Inflammatory macrophage treated with lipopolysaccharide for 4 hours (primary cell): ENCODE measurements at places on chromosomes 1 and 21.

DNA sequence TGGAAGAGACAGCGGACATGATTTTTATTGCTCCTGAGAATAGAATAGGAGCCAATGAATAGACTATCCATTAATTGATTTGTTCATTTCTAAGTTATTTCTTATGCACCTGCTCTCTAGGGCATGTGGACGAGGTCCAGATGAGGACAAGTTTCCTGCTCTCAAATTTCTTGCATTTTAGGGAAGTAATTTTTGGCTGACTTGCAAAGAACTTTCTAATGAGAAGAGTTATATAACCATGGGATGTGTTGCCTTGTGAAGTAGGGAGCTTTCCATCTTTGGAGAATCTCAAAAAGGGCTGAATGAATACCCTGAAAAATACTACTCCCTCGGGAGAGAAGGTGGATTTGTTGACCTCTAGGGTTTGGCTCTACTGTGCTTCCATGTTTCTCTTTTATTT lies 243.0 kb downstream of the KIF26B start:
- DNase-seq, result no peak

DNA sequence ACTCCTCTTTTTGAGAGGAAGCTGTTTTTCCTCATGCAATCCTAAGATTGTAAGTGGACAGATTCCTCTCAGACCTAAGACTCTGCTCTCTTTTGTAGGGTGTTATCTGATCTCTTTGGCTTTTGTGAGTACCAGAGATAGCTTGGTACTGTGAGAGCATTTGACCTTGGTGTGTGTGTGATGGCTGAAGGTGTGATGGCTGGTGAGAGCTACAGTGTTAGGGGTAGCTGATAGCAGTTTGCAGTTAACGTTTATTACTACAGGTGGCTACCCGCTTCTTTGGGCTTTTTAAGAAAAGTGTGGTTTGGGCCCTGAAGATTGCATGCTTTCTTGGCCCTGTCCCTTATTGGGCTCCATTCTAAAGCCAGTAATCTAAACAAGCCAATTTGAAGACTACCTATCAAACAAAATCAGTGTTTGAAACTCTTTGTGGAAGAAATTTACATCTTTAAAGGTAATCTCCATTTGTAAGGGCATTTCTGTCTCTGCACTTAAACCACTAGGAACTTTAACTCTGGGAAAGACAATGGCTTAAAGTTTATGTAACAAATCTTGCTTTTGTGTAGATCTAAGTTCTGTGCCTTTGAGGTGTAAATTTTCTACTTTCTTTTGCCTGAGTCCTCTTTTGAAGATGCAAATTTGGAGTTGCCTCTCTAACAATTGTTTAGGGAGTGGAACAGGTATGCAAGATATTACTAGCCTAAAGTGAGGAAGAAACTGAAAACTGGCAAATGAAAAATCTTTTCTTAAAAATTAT lies 85.3 kb upstream of the SERBP1 start:
- DNase-seq, result no peak

GRCh38 chr1:227886993-227887696 lies 60.6 kb downstream of the WNT9A start:
- no peak for DNase-seq

DNA sequence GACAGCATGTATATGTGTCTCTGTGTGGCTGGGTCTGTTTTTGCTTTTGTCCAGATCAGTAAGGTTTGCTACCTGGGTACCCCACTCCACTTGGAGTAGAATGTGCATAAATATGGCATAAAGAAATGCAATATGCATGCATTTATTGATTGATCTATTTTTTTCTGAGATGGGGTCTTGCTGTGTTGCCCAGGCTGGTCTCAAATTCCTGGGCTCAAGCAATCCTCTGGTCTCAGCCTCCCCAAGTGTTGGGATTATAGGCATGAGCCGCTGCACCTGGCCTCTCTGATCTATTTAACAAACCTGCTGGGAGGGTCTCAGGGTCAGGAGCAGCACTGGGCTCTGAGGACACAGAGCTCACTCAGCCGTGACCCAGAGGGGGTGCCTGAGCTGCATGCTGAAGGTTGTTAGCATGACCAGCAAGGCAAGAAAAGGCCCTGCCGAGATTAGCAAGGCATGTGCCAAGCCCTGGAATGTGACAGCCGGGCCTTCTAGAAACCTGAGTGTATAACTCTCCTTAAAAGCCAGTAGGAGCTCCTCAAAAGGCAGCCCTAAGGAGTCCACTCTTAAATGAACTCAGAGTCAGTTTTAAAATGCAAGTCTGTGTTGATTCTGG lies 22.5 kb downstream of the PCSK9 start:
- no peak for DNase-seq

- DNase-seq, result peak; percentile 69
Observed at GRCh38 chr1:25556791-25557476, 13.5 kb downstream of the LDLRAP1 start.

DNA sequence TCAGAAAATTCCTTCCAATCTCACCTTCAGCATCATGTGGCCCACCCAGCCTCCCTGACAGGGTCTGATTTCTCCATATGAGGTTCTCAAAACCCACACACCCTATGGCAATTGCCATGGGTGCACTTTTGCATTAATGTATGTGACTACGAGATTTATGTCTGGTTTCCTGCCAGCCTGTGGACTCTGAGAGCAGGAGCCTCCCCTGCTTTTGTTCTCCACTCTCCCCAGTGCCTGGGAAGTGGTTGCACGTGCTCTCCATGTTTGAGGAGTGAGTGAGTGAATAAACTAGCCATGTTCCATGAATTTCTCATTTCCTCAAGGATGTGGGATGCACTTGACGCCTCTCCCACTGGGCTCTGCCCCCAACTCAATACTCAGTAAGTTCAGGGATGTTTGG lies 91.2 kb downstream of the ACTL8 start:
- DNase-seq, result no peak

- no peak for DNase-seq
Observed at GRCh38 chr1:230403442-230403841, 22.7 kb downstream of the PGBD5 start.

DNA sequence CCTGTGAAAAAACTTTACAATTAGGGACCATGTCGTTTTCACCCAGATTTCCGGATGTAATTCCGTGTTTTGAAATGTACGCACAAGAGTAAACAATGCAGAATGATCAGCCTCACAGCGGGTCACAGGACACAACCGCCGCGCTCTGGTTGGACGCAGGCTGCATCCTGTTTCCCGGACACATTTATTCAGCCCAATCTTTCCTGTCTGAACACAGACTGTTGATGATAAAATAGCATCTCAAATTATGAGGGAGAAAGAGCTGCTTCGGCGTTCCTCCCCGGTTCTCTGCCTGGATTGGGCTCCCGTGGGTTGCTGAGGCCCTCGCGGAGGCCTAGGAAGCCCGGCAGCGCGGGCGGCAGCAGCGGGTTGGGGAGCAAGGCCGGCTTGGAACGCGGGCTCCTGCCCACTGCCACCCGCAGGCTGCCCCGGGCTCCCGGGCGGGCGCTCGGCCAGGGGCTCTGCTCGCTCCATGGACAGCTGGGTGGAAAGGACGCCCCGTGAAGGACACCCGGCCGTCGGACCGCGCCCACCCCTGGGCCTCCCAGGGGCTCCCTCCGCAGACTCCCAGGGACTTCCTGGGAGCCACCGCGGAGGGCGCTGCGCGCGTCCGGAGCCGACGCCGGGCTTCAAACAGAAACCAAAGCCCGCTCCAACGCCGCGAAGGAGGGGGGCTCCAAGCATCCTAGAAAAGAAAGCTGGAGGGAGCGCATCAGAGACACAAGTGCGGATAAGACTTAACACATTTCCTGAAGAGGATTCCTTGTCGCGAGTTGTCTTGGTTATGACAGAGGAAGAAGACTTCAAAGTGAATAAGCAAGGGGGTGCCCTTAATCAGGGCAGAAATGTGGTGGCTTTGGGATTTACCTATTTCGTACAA lies 122.3 kb downstream of the ESRRG start:
- peak; percentile 61 for DNase-seq

DNA sequence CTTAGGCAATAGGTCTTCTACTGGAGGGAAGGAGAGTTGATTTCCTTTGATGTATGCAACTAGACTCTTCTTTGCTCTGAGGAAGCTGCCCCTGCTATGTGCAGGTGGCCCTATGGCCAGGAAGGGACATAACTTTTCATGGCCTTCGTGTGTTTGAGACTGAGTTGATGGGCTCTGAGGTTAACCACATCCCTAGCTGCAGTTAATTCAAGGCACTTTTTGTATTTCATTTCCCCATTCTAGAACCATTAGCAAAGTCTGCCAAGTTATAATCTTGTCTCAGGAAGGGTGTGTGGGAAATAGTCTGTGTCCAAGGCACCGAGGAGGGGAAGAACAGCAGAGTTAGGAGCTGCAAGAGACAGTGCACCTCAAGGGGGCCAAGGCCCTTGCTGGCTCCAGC lies 2.5 kb downstream of the FCRL4 start:
- DNase-seq, result no peak

GRCh38 chr1:107804134-107804533 lies 160.8 kb downstream of the VAV3 start:
- peak; percentile 27 for DNase-seq

- DNase-seq, result peak; percentile 19
Observed at GRCh38 chr1:92485381-92486250, 1.1 kb downstream of the GFI1 start.

- DNase-seq, result no peak
Observed at GRCh38 chr1:52756020-52756419, 29.8 kb downstream of the ZYG11B start.

DNA sequence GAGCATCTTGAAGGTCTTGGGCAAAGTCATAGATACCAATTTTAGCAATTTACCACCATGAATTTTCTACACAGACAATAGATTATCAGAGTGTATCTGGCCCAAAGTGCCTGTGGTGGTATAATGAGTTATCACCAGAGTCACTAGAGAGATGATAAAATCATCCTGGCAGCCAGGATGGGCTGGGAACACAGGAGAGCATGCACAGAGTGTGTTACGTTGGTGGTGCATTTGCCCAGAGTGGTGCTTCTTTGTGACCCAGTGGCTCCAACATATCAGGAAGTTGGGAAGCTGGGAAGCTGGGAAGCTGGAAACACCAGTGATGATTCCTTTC lies 236.7 kb upstream of the PROX1 start:
- DNase-seq, result no peak

- DNase-seq, result no peak
Observed at GRCh38 chr1:7248549-7249199, 463.4 kb downstream of the CAMTA1 start.

GRCh38 chr1:24104854-24105253 lies 7.1 kb downstream of the MYOM3 start:
- DNase-seq, result no peak

DNA sequence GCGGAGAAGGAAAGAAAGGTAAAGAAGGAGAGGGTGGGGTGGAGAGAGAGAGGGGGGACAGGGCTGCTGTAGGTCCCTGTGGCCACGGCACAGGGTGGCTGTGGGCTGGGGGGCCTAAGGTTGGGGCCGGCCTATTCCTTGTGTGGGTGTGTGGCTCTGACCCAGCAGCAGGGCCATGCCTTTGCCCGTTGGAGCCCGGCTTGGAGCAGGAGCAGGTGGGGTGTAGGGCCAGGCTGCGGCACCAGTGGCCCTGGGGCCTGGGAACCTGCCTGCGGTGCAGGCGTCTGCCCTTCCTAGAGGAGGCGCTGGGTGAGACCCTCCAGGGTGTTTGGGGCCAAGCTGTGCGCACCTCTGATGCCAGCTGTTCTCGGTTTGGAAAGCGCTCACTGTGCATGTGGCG lies 19.7 kb upstream of the SUMO3 start:
- DNase-seq, result no peak

DNA sequence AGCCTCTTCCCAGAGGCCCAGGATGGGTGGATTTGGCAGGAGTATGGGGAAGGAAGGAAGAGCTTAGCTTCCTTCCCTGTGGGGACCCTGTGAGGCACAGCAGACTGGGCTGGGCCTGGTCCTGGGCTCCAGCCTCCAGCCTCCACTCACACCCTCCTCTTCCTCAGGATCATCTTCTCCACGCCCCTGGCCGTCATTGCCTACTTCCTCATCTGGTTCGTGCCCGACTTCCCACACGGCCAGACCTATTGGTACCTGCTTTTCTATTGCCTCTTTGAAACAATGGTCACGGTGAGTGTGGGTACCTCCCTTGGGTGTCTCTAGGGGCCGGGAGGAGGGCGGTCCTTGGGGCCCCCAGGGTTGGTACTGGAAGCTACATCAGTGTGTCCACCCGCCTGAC lies 10.1 kb downstream of the MFSD2A start:
- DNase-seq, result no peak

DNA sequence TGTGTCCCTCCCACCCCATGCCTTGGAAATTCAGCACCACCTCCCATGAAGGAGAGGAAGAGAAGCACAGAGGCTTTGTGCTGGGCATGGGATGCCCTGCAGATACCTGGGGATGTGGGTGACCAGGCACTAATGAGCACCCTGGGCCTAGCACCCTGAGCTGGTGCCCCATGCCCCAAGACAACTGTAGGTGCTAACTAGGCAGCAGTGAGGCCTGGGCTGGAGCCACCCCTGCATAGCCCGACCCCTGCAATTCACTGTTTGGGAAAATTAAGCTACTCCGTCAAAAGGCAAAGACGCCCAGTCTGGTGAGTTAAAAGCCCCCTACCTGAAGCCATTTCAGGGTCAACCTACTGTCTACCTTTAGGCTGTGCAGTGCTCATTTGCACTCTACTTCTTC lies 5.4 kb downstream of the KCNA2 start:
- no peak for DNase-seq
